Hippocampal formation (tissue), 2 donors: ENCODE measurements at places on chromosomes 1 and 21.

DNA sequence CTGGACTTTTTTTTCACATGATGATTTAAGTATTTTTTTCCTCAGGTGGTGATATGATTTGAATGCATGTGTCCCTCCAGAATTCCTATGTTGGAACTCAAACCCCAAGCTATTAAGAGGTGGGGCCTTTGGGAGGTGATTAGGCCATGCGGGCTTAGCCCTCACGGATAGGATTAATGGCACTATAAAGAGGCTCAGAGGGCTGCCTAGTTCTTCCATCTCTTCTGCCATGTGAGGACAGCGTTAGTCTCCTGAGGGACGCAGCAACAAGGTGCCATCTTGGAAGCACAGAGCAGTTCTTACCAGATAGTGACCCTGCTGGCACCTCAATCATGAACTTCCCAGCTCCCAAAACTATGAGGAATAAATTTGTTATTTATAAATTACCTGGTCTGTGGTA is 18.3 kb upstream of the RBBP5 start:
- DNase-seq: no peak

- DNase-seq: no peak
Measured at GRCh38 chr1:157773493-157774350, 3.2 kb downstream of the FCRL2 start.

GRCh38 chr1:15028102-15028501 is 125.4 kb upstream of the TMEM51 start:
- DNase-seq: peak; percentile 60

- no peak for DNase-seq
Measured at GRCh38 chr1:203185061-203185461, 1.4 kb downstream of the CHI3L1 start.

DNA sequence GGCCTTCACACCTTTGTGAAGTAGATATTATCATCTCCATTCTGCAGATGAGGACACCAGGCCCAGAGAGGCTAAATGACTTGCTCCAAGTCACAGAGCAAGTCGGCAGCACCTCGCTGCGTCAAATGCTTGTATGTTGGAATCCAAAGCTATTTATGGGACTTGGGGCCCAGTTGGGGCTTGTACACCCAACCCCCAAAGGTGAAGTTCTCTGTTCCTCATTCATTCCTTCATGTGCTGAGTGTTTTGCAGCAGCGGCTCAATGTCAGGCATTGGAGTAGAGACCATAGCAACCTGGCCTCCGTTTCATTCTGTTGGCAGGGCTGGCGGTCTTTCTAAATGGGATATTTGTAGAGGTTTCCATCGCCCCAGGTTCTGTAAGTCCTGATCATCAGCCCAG is 113.4 kb upstream of the SLC25A33 start:
- DNase-seq: no peak

DNA sequence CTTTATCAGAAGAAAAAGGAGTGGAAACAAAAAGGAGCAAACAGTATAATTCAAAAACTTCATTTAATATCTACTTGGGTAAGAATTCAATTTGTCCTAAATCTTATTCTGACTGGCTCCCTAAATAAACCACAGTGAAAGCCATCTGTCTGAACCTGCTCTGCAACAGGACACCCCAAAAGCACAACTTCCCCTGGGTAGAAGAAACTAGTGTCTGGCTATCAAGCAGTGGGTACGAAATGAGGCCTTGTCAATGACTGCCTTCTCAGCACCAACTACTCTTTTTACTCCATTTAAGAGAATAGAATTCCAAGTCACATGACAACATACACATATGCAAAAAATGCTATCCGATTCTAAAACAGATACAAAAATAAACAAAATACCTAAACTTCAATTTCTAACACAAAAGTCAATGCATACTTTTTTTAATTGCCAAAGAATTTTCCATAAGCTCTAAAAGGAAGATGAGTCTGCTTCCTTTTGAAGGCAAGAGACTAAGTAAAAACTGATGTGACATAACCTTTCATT is 206.8 kb downstream of the SLC45A1 start:
- peak; percentile 43 for DNase-seq

- no peak for DNase-seq
Measured at GRCh38 chr1:224914292-224914900, 15.1 kb upstream of the DNAH14 start.

DNA sequence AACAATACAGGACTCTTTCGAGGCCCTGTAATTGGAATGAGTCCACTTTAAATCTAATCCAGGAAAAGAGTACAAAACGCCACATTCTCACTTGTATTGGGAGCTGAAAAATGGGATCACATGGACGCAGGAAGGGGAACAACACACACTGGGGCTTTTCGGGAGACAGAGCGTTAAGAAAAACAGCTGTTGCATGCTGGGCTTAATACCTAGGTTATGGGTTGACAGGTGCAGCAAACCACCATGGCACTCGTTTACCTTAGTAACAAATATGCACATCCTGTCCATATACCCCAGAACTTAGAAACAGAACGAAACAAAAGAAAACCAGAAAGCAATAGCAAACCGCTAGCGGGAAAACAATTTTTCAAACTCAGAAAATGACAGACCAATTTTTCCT is 1532.7 kb upstream of the TPTE start:
- DNase-seq: no peak

- no peak for DNase-seq
Measured at GRCh38 chr1:93140106-93140505, 40.1 kb downstream of the TMED5 start.

DNA sequence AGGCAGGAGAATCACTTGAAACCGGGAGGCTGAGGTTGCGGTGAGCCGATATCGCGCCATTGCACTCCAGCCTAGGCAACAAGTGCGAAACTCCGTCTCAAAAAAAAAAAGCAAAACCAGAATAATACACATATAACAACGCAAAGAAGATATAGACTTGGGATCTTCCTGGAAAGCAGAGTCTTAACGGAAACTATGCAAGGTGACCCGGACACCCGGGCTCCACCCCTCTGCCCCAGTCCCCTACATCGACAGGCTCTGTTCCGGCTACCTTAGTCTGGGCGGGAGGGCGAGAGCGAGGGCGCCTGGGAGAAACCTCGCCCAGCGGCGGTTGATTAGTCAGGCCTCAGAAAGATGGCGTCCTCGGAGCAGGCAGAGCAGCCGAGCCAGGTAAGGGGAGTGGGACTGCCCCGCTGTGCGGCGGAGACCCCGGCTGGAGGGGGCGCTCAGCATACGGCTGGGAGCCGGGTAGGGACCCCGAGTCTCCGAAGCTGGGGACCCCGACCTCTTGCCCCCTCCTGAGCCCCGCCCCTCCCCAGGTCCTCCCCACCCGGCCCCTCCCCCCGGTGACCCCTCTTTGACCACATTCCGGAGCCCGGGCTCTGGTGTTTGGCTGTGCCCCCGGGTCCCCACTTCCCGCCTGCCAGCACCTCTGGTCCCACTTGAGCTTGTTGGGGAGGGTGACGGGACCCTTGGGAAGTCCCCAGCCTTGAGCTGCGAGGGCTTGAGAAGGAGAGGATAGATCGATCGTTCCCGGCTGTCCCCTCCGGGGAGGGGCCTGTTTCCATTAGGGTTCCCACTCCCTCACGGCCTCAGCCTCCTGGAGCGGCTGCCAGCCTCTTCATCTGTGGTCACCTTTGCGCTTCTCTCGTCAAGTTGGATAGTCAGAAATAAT is at the start of gene PEX14:
Gene PEX14 (plus strand): TSS at position 338 of the 895 bp plus-strand sequence. CDS start 17 bp downstream, at position 355.
- DNase-seq: peak; percentile 71

DNA sequence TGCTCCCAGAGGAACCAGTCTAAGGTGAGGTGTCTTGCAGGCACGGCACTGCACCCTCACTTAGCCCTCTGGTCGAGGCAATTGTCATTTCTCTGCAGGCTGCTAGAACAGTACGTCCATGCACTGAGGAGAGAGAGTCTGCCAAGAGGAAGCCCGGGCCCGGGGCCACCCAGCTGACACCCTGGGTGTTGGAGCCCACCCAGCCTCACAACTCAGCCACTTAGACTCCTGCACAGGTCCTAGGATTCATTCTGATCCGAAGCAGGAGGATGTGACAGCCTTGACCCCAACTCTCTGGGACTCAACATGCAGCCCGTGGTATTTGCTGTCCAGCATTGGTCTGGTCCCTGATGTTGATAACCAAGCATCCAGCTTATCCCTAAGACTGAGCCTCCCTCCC is 111.9 kb downstream of the ADSS2 start:
- DNase-seq: no peak
